ENCODE measurements at places on chromosomes 7 and 10. TPM values are rescaled to one million over a fixed set of nuclear protein-coding genes. Genes with fewer than 3 reads are reported as not detected.

SGPL1 gene
- 22.2 TPM for total RNA-seq

CNPY1 gene
- not detected for total RNA-seq

SLC26A5 gene
- not detected for total RNA-seq

LBX1 gene
- total RNA-seq: under 0.01 TPM

TCTN3 gene
- 26.6 TPM for total RNA-seq

MUC12 gene
- total RNA-seq: 0.34 TPM

FAM221A gene
- total RNA-seq: 0.95 TPM

PEX1 gene
- 14.7 TPM for total RNA-seq

All from bronchial smooth muscle cell (primary cell).